ENCODE measurements at places on chromosomes 13 and 19. TPM values are rescaled to one million over a fixed set of nuclear protein-coding genes. Genes with fewer than 3 reads are reported as not detected.
A peak's percentile ranks its signal among the peaks of the same experiment; 100 is the strongest.

DNA sequence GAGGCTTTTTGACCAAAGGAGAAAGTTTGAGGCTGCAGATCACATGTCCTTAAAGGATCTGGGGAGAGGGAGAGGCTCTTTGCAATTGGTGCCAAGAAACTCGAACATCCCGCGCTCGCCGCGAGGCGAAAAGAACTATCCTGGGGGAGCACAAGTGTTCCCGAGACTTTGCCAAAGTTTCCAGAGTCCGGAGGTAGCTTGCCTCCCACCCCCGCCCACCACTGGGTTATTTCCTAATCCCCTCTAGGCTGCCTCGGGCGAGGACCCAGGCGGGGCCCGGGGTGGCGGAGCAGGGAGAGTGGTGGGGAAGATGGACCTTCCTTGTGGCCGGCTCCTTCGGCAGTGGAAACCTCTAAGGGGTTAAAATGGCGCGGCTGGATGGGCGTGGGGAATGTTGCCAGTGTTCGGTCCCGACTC lies 114.5 kb downstream of the KCNRG start:
- no peak for DNase-seq

Gene HIPK4
- under 0.01 TPM for total RNA-seq

Gene NLRP11
- under 0.01 TPM for total RNA-seq

Gene NLRP7
- not detected for total RNA-seq

GRCh38 chr13:99086267-99087097 lies 108.6 kb upstream of the DOCK9 start:
- peak; percentile 58 for DNase-seq

Gene ANKRD24
- 0.13 TPM for total RNA-seq

Gene ZNF432
- total RNA-seq = 4.5 TPM

DNA sequence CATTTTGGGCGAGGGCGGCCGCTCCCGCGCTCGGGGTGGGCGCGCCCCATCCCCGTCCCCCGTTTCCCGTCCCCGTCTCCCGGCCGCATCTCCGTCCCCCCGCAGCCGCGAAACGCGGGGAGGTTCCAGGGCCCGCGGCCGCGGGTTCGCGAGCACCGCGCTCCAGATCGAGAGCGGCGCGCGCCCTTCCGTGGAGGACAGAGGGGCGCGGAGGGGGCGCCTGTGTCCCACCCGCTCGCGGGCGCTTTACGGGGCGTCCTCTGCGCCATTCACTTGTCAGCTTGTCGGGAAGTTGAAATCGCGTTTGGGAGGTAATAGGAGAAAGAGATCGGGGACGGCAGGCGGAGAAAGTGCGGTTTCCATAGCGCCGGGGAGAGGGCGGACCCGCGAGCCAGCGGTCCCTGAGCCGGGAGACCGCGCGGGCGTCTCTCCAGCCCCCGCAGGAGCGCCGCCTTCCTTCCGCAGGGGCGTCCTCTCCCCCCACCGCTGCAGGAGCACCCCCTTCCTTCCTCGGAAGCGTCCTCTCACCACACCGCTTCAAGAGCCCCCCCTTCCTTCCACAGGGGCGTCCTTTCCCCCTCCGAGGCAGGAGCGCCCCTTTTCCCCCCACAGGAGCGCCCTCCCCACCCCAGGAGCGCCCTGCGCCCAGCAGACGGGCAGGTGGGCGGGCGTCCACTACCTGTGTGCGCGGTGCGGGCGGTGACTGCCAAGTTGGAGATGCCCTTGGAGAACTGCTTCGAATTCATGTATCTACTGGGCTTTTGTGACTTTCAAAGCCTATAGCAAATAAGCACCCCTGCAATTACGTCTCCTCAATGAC lies 962 bp upstream of the IRS2 start:
- DNase-seq = peak; percentile 26

Gene ZNF324B
- 6.0 TPM for total RNA-seq

Gene ZNF525
- 5.8 TPM for total RNA-seq

- DNase-seq = no peak
Measured at GRCh38 chr19:55542292-55542855, 3.0 kb downstream of the SBK3 start.

Gene PSG11
- 0.13 TPM for total RNA-seq

DNA sequence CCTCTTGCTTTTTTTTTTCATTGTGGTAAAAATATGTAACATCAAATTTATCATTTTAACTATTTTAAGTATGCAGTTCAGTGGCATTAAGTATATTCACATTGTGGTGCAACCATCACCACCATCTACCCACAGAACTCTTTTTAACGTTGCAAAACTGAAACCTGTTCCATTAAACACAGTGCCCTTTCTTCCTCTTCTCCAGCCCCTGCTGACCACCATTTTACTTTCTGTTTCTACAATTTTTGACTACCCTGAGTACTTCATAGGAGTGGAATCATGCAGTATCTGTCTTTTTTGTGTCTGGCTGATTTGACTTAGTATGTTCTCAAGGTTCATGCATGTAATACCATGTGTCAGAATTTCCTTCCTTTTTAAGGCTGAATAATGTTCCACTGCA lies 153.1 kb downstream of the FGF9 start:
- no peak for DNase-seq

Gene OR2Z1
- not detected for total RNA-seq

Gene DLEU7
- total RNA-seq = not detected

- no peak for DNase-seq
Measured at GRCh38 chr13:77298426-77298825, 28.5 kb downstream of the MYCBP2 start.

DNA sequence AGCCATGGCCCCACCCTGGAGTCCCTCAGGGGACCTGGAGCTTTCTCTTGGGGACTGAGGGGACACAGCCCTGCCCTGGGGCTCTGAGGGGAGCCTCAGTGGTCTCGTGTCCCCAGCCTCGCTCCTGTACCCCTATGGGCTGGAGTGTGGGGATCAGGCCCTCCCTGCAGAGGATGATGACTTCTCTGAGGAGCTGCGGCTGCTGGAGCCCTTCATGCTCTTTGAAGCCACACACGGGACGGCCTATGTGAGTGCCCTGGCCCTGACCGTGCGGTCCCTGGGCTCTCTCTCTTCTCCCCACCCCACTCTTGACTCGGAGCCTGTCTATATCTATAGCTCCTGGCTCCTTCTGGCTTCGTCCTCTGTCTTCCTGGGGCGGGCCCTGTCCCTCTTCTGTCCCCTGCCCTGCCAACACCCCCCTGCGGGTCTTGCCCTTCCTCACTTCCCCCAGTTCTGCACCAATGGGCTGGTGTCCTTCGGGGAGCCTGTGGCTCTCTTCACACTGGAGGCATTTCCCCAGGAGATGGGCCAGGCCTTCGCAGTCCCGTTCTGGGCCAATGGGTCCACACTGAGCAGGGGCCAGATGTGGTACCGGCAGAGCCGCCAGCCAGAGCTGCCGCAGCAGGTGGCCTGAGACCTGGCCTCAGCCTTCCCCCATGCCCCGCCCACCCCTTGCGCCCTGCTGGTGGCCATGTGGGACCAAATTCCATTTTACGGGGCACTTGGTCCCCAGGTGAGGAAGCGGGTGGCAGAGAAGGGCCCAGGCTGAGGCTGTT lies 33.1 kb downstream of the HPN start:
- DNase-seq = no peak

Gene NAPSA
- total RNA-seq = under 0.01 TPM

GRCh38 chr19:50293263-50294004 lies 35.7 kb downstream of the KCNC3 start:
- DNase-seq = no peak

GRCh38 chr13:49655906-49656305 lies 27.6 kb downstream of the ARL11 start:
- DNase-seq = no peak

- DNase-seq = no peak
Measured at GRCh38 chr19:1360818-1361461, 22.8 kb upstream of the NDUFS7 start.

GRCh38 chr13:90868321-90868920 lies 479.1 kb upstream of the MIR17HG start:
- DNase-seq = peak; percentile 12

Gene LGALS14
- not detected for total RNA-seq

- no peak for DNase-seq
Measured at GRCh38 chr19:15246198-15246481, 13.9 kb upstream of the EPHX3 start.

DNA sequence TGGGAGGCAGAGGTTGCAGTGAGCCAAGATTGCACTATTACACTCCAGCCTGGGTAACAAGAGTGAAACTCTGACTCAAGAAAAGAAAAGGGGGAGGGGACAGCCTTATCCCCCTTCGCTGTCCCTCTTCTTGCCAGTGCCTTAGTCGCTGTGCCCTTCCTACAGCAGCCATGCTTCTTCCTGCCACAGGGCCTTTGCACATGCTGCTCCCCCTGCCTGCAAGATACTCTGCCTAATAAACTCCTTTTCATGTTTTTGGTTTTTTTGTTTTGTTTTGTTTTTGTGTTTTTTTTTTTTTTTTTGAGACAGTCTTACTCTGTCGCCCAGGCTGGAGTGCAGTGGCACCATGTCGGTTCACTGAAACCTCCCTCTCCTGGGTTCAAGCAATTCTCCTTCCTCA lies 21.4 kb downstream of the NWD1 start:
- no peak for DNase-seq

DNA sequence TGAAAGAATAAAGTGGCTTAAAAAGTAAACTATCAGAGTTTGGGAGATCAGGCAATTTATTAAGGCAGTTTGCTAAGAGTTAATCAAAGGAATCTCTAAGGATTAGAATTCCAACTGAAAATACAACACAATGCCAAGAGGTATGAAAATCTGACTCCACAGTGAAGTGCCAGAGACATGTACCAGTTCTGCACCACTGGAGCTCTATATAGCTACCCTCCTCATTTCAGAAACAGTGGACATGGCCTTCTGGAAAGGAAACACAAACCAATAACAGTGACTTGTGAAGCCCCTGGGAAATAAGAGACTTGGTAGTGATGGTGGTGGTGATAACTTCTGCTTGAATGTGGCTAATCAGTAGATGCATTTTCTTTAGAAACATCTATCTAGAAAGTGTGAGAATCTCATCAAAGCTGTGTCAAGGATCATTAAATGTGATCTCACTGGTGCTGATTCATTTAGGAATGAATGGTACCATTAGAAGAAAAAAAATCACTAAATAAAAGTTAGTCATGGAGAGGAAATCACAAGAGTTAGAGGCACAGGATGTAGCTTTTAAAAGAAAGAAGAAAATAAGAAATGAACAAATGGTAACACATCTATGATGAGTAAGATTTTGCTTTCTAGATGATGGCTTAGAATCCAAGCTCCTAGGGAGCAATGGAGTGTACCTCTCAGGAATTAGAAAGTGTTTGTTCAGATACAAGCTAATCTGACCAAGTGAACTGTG lies 20.1 kb upstream of the N4BP2L1 start:
- DNase-seq = no peak

GRCh38 chr13:90867336-90867683 lies 480.2 kb upstream of the MIR17HG start:
- peak; percentile 66 for DNase-seq

DNA sequence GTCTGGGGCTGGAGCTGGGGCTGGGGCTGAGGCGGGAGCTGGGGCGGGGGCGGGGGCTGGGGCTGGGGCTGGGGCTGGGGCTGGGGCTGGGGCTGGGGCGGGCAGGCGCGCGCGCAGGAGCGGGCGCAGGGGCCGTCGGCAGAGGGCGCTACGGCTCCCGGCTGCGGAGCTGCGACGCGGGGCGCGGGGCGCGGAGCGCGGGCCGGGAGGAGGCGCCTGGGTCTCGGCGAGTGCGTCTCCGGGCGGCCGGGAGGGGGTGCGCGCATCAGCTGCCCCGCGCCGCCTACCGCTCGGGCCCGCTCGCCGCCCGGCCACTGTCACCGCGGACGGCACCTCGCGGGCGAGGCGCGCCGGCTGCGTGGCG lies 422 bp upstream of the MTUS2 start:
- DNase-seq = peak; percentile 73

DNA sequence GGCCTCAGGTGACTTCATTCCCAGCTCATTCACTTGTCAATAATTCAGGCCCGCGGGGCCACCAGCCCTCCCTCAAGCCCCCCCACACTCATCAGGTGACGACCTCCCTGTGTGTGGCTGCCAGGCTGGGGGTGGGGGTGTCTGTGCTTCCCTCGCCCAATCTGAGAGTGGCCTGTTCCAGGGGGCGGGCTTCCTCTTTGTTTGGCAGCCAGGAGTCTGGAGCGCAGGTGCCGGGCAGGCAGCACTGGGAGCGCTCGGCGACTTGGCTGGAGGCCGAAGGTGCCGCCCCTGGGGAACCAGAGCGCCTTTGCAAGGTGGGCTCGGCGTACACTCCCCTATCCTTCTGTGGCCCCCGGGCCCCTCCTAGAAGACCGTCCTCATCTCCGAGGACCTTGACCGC lies 5.4 kb upstream of the ZNF98 start:
- no peak for DNase-seq

DNA sequence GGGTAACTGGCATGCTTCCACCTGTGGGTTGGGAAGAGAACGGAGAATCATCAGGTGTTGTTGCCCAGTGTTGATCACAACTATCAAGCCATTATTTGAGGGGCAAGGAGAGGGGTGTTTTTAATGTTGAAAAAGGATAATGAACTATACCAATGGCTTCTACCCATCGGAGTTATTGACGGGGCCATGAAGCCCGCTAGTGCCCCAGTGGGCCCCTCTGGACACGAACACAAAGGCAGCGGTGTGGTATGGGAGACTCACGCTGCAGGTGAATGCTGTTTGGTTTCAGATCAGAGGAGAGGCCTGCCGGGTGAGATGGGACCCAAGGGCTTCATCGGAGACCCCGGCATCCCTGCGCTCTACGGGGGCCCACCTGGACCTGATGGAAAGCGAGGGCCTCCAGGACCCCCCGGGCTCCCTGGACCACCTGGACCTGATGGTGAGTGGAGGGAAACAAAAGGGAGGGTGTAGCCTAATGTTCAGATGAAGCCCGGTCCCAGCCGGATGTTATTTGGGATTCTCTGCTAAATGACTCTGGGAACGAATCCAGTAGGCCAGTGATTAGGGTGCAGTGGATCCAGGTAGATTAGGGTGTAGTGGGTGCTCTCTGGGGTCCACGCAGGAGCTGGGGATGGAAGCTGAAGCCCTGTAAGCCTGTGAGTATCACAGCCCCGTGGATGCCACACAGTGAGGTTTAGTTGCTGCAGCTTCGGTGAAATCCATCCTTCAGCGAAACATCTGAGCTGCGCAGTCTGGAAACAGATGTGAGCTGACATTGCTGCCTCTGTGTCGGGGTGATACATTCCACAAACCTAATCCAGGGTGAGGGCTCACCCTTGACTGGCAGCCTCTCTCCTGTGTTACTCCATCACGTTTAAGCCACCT lies 111.3 kb downstream of the RAB20 start:
- no peak for DNase-seq
